ENCODE measurements at places on chromosomes 2 and 18.
A peak's percentile ranks its signal among the peaks of the same experiment; 100 is the strongest.

- DNase-seq, result no peak
Observed at GRCh38 chr2:204538182-204539018, 6.9 kb upstream of the PARD3B start.

- DNase-seq, result no peak
Observed at GRCh38 chr18:42038936-42039335, 83.9 kb downstream of the PIK3C3 start.

DNA sequence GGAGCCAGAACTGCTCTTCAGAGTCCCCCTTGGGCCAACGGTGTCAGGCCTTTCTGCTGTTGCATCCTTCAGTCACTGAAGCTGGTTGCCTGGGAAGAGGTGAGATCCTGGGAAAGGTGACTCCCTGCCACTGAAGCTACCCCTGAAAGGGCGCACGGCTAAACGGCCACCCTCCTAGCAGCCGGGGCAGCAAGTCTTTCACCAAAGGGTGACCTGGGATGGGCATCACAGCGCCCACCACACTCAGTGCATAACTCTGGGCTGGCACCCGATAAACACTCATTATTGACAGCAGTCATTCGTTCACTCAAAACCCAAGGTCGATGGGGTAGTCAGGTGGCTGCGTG is 26.5 kb upstream of the FOSL2 start:
- no peak for DNase-seq

GRCh38 chr18:607930-608329 is 11.1 kb downstream of the CLUL1 start:
- no peak for DNase-seq

GRCh38 chr18:46097801-46098615 is at the start of gene ATP5F1A:
Gene ATP5F1A (minus strand): TSS chr18:46098296. CDS start chr18:46098231, 65 bp downstream.
- DNase-seq, result peak; percentile 81

- DNase-seq, result no peak
Observed at GRCh38 chr18:36697905-36698304, 130.9 kb downstream of the TPGS2 start.

DNA sequence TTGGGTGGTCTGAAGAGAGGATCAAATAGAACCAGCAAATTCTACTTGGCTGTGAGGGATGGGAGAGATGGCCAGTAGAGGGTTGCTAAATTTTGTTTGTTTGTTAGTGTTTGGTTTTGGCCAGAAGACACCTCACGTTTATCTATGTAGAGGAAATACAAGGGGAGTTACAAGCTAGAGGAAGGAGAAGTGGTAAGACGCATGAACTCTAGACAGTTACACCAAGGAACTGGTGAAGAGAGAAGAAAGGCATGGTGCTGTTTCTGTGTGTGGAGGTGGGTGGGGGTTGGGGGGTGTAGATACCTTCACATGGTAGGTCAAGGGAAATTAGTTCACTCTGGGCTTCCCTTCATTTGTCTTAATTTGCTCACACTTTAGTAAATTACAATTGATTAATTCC is 25.6 kb downstream of the RASGRP3 start:
- DNase-seq, result no peak

DNA sequence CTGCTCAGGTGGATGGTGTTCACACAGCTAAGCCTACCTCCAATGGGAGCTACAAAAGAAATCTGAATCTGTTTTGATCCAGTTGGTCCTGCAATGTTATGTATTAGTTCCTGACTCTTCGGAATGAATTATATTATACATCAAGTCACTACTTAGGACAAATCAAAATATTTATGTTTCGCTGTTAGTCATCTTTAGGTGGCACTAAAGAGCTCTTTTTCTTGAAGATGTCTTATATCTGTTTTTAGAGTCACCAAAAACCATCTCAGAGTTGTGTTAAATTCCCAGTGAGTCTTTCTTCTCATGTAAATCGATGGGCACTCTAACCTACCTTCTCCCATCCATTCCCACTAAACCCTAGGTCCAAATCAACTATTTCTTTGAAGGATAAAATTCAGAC is 2.2 kb downstream of the DNER start:
- DNase-seq, result no peak

DNA sequence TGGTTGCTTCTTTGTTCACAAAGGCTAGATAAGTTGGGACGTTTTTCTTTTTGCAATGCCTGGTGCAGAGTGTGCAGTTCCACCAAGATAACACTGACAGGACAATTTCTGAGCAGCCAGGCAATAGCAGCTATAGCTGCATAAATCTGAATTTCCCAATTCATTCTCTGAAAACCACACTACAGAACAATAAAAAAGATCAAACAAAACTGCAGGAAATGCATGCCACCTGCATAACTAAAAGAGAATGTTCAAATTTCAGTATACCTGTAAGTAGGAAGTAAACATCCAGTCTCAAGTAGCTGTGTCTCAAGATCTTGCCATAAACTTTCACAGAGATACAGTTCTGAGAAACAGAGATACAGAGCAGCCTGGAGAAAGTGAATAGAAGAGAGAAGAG is 5.3 kb upstream of the KCTD18 start:
- peak; percentile 8 for DNase-seq

GRCh38 chr2:191954451-191954850 is 107.6 kb upstream of the CAVIN2 start:
- DNase-seq, result no peak

- no peak for DNase-seq
Observed at GRCh38 chr2:10245661-10246060, 57.0 kb upstream of the HPCAL1 start.

GRCh38 chr2:178732913-178733312 is 74.3 kb downstream of the TTN start:
- no peak for DNase-seq

- no peak for DNase-seq
Observed at GRCh38 chr2:172813314-172813888, 77.8 kb downstream of the RAPGEF4 start.

GRCh38 chr2:157404363-157404762 is 39.5 kb downstream of the CYTIP start:
- peak; percentile 93 for DNase-seq

- no peak for DNase-seq
Observed at GRCh38 chr18:48358868-48359267, 50.3 kb downstream of the ZBTB7C start.

- no peak for DNase-seq
Observed at GRCh38 chr2:71932037-71932779, 215.5 kb downstream of the CYP26B1 start.

DNA sequence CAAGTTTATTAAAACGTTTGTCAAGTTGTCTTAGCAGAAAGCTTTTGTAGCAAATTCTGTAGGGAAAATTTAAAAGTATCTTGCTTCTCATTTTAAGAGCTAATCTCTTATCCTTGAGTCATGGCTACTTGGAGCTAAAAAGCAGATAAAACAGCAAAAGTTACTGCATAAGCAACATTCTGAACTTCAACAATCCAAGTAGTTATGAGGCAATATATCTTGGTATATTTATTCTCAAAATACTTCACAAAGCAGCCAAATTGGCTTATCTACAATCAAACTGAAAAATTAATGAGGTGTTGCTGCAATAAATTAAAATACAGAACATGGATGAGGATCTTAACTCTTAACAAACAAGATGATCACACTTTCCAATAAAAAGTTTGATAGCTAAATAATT is 306.5 kb downstream of the PIEZO2 start:
- DNase-seq, result no peak

DNA sequence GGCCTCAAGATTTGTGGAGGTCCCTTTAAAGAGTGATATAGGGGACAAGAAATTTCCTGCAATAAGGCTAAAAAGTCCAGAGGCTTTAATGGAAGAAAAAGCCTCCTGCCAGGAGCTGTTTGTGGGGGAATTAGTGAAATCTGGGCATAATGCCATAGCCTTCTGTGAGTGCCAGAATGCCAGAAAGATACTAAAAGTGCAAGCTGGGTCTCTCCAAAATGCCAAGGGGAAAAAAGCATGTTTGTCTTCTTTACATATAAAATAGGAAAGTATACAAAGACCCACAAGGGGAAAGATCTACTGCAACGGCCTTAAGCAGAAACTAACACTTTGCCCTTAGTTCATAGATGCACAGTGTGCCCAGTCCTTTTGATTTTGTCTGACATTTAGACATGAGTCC is 647.7 kb upstream of the ZNF804A start:
- no peak for DNase-seq

GRCh38 chr2:29881089-29881730 is 40.2 kb downstream of the ALK start:
- DNase-seq, result no peak

GRCh38 chr18:48824231-48824970 is 126.4 kb downstream of the SMAD7 start:
- DNase-seq, result no peak

DNA sequence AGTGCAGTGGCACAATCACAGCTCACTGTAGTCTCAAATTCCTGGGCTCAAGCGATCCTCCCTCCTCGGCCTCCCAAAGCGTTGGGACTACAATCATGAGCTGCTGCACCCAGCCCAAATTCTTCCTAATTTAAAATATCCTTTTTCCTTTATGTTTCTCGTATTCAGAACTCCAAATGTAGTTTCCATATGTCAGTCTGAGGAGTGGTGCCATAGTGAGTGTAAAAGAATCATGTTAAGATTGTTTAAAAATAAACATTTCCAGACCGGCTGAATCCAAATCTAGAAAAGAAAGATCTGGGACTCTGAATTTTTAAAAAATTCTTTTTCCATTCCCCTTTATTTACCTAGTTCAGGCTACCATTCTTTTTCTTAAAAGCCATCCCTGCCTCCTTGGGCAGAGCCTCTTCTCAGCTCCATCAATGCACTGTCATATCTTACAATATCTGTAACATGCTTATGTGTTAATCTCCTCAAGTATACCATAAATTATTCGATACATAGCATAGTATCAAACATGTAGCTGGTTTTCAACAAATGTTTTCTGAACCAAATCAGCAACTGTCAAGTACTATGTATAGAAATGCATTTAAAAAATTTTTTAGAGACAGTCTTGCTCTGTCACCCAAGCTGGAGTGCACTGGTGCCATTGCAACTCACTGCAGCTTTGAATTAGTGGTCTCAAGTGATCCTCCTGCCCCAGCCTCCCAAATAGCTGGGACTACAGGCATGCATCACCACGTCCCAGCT is 31.3 kb downstream of the PTPN2 start:
- no peak for DNase-seq

DNA sequence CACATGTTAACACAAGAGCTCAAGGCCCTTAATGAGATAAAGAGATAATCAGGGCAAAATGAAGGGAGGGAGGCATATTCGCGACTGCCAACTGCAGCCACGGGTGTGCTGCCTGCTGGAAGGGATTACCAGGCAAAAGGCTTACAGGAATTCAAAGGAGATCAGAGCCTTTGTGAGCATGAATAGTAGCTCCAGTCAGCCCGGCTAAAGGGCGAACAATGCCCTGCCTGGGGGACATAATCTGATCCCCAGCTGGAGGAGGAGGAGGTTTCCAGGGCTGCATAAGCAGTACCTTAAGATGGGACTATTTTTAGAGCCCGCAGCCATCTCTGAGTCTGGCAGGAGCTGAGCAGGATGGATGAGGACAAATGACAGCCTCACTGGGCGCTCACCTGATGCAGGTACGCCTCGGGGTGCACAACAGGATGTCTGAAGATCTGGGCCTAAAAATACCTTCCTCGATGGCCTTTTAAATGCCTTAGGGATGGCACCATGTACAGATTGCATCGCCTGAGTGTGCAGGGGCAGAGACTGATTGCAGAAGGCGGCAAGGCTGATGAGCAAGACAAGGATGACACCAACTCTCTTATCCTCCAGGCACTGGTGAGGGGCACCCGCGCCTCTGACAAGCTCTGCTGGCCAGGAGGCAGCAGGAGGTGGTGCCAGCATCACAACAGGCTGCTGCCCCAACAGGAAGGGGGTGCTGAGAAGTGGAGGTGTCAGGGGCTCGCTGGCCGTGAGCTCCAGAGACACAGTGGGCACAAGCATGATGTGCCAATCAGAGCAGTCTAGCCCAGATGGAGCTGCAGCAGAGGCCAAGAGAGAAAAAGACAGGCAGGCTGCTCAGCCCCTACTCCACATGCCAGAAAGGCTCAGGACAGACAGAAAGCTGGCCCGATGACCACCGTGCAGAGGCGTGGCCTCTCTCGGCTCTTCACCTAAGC is 111.4 kb downstream of the EIPR1 start:
- no peak for DNase-seq

DNA sequence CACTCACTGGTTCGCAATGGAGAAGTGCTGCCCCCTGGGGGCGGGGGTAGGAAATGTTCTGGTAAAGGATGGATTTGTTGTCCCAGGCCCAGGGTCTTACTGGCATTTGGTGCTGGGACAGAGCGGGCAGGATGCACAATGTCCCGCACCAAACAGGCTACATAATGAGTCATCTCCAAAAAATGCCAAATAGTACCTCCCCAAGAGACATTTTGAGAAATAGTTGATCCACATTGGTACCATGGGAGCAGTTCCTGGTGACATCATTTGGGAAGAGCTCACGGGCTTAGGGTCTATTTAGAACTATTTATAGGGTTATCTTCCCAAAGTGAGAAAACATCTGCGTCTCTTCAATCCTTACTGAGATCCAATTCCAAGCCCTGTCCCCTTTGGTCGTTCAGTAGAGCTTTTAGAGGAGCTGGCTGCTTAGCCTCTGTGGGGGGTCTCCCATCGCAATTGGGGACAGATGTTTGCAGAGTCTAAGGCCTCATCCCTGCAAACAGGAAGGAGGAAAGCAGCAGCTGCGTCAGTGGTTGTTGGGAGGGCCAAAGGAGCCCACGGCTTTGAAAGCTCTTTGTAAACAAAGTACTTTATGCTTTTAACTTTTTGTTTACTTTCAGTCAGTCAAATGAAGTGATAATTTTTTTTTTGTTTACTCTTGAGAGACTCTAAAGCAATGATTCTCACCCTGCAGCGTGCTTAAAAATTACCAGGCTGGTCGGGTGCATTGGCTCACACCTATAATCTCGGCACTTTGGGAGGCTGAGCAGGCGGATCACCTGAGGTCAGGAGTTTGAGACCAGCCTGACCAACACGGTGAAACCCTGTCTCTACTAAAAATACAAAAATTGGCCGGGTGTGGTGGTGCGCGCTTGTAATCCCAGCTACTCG is 49.3 kb downstream of the GREB1 start:
- peak; percentile 50 for DNase-seq

GRCh38 chr2:134592377-134592776 is 126.4 kb downstream of the TMEM163 start:
- DNase-seq, result no peak

- DNase-seq, result no peak
Observed at GRCh38 chr2:64839844-64840243, 149.4 kb upstream of the SLC1A4 start.

DNA sequence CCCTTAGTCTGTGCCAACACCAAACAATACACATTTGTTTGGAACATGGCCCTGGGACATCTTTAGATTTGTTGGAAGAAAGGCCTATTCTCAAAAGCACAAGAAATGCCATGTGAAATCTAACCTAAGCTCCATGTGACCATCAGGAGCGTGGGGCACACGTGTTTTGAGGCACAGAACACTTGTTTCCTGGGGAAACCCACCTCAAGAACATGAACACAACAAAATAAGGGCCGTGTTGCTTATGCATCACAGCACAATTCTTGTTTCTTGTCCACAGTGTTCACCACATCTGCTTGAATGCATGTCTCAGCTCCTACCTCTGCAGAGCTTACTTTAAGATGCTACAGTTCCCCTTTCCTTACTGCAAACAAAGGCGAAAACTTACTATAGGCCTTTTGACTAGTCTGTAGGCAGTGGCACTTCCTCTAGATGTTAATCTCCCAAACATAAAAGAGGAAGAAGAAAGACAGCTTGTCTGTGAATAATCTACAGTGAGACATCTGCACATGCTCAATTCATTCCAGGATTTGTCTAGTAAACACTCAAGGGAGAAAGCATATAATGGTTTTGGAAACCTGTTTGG is 165.0 kb downstream of the ANKRD44 start:
- peak; percentile 60 for DNase-seq

- no peak for DNase-seq
Observed at GRCh38 chr18:74635224-74635975, 37.7 kb downstream of the ZNF407 start.

- DNase-seq, result no peak
Observed at GRCh38 chr2:7997279-7997678, 684.6 kb upstream of the ID2 start.
